Left renal pelvis (tissue), 4 donors: ENCODE measurements at places on chromosomes 7 and 10.

DNA sequence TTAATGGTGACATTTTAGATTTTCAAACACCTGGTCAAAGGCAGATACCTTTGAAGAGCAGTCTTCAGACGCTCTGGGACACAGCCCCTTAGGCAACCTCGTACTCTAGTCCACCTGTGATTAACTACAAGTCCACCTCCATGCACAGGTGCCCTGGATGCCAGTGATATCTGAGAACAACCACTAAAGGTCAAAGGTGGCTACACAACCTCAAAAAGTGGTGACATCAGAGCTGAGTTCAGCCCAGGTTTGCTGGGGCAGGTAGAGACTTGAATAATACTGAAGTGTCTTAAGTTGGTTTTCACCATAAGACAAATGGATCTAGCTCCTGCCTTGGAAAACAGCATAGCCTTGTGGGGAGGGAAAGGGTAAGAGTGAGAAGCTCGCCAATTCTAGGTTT, 143.4 kb upstream of the ADO start:
- DNase-seq = no peak

DNA sequence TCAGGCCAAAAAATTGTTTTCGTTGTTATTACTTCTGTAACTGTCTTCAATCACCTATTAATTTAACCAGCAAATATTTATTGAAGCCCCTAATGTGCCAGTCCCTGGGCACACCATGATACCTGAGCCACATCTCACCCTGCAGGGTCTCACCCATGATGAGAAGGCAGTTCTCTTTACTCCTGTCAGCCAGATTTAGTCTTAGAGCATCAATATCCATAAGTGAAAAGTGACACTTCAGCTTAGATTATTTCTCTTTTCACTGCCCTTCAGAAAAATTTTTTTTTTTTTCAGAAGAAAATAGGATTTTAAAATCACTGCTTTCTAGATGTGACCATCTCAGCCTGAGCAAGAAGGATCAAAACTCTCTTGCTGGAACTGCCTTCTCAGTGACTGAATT, 258.6 kb upstream of the NFE2L3 start:
- DNase-seq = no peak

DNA sequence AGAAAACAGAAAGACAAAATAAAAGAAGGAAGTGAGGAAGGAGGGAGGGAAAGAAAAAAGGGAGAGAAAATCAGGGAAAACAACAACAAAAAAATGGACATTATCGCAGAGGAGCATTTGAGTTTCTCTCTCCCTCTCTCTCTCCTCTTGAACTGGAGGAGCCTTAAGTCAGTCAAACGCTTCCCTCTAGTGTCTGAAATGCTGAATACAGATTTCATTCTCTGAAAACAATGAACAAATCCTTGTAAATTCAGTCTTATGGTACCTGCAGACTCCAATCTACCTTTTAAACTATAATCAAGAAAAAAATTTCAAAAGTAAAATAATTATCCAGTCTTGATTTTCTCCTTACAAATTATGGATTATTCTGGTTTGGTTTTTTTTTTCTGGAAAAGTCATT, 89.2 kb upstream of the PFKP start:
- peak; percentile 46 for DNase-seq

DNA sequence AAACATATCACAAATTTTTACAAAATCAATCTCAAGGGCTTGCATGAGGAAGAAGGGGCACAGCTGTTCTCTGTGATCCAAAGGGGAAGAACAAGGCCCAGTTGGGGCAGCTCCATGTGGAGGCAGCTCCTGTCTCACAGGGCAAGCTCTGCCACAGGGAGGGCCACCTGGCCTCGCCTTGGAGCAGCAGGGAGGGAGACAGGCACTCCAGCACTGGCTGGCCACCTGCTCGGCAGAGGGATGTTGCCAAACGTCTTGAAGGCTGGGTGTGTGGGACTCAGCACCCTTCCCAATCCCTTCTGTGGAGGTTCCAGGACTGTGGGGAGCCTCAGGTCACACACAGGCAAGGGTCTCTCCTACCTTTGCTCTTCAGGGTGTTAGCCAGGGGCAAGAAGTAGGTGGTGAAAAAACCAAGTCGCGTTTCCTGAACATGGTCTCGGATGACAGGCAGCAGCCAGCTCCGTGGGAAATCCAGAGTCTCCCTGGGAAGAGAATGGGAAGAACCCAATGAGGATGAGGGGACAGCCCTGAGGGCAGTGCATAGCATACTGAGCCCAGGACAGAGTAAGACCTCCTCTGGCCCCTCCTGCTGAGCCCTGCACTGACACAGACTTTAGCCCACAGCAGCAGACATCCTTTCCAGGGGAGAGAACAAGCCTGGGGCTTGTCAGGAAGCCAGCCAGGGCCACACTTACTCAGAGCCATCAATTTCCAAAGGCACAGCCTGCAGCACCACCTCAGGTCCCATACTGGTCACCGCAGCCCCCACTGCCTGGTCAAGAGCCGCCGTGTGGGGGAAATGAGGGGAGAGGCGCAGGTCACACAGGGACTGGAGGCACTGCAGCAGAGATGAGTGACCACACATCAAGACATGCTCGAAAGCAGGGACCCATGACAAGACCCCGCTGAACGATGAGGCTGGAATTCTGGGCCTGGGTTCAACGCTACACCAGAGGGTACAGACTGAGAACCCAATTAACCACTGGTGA, 21.9 kb downstream of the RRP12 start:
- no peak for DNase-seq
